WTC11 (cell line): ENCODE measurements at places on chromosomes 2 and 18. TPM values are rescaled to one million over a fixed set of nuclear protein-coding genes. Genes with fewer than 3 reads are reported as not detected.

Gene TEX44
- not detected in 3 replicates for total RNA-seq

Gene LRRC30
- total RNA-seq, result not detected in 3 replicates

Gene CD302
- total RNA-seq, result 1.4 to 2.5 TPM (median 1.8 TPM) in 3 replicates

Gene GPBAR1
- total RNA-seq, result 0.20 to 0.39 TPM (median 0.25 TPM) in 3 replicates

Gene CAPN14
- 0.11 to 0.37 TPM (median 0.11 TPM) in 3 replicates for total RNA-seq

Gene KIF5C
- 58.0 to 73.5 TPM (median 60.6 TPM) in 3 replicates for total RNA-seq
